Left hindlimb (tissue), 1 donor: ENCODE measurements at places on chromosomes 2 and 18.

DNA sequence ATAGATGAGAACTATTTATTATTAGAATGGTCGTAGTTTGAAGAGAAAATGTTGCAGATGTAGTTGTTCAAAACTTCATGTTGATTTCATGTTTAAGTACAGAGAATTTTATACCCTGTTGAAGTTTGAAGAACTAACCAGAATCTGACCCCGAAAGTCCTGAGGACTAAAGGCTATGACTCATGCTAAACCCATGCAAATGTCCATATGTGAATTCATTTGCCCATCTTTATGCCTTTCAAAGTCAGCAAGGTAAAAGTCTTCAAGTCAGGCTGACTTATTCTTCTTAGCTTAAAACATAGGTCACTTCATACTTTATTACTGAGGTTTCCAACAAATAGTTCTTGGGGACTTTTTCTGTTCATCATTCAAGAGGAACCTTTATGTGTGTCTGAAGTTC is 185.5 kb downstream of the CCDC85A start:
- no peak for DNase-seq

GRCh38 chr2:66441581-66442320 is 6.8 kb downstream of the MEIS1 start:
- no peak for DNase-seq

GRCh38 chr18:67072791-67073190 is 443.7 kb downstream of the DSEL start:
- no peak for DNase-seq

- DNase-seq, result no peak
Observed at GRCh38 chr2:234279637-234280036, 217.2 kb downstream of the ARL4C start.

- no peak for DNase-seq
Observed at GRCh38 chr2:120454654-120455385, 108.9 kb downstream of the INHBB start.

- no peak for DNase-seq
Observed at GRCh38 chr2:172944794-172945509, 130.7 kb upstream of the MAP3K20 start.

DNA sequence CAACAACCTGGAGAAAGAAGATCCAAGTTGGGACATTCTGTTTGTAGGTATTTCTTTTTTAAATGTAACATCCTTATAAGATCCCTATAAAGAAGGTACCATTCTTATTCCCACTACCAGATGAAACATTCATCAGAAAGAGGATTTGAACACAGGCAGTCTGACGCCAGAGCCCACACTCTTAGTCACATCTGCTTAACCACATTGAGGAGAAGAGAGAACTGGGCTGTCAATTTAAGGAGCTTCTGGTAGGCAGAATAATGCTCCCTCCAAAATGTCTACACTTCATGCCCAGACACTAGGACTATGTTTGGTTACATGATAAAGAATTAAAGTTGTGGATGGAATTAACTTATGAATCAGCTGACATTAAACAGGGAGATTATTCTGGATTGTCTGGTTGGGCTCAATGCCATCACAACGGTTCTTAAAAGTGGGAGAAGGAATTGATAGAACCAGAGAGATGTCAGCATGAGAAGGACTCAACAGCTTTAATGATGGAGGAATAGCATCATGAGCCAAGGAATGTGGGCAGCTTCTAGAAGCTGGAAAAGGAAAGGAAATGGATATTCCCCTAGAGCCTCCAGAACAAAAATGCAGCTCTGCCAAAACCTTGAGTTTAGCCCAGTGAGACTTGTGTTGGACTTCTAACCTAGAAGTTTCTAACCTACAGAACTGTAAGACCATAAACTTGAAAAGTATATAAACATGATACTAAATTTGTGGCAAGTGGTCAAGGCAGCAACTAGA is 82.2 kb downstream of the KLF7 start:
- DNase-seq, result no peak

- no peak for DNase-seq
Observed at GRCh38 chr2:202278036-202278760, 12.6 kb downstream of the NOP58 start.

DNA sequence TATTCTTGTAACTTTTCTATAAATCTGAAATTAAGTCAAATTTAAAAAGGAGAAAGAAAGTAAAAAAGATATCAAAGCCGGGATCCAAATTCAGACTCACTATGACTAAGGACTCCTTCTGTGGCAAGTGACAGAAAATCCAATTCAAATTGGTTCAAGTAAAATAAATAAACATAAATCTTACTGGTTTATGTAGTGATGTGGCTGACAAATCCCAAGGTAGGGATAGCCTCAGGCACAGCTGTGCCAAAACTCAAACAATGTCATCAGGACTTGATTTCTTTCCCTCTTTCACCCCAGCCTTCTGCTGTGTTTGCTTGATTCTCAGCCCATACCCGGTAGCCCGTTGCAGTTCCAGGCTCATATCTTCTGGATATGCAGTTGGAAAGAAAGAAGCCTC is 284.6 kb downstream of the SP3 start:
- no peak for DNase-seq

DNA sequence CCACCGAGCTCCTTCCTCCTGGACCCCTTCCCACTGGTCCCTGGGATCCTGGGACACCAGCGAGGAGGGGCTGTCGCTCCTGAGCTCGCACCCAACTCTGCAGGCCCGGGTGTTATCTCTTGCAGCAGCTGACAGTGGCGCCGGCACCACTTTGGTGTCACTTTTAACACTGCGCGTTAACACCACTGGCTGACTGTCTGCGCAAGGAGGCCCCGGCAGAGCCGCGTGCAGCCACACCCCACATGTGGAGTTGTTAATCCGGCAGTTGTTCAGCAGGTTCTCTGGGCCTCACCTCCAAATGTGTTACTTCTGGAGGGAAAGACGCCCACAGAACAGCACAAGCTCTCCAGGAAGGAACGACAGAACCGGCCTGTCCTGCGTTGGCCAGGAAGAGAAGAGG is 155.0 kb upstream of the GLI2 start:
- no peak for DNase-seq

DNA sequence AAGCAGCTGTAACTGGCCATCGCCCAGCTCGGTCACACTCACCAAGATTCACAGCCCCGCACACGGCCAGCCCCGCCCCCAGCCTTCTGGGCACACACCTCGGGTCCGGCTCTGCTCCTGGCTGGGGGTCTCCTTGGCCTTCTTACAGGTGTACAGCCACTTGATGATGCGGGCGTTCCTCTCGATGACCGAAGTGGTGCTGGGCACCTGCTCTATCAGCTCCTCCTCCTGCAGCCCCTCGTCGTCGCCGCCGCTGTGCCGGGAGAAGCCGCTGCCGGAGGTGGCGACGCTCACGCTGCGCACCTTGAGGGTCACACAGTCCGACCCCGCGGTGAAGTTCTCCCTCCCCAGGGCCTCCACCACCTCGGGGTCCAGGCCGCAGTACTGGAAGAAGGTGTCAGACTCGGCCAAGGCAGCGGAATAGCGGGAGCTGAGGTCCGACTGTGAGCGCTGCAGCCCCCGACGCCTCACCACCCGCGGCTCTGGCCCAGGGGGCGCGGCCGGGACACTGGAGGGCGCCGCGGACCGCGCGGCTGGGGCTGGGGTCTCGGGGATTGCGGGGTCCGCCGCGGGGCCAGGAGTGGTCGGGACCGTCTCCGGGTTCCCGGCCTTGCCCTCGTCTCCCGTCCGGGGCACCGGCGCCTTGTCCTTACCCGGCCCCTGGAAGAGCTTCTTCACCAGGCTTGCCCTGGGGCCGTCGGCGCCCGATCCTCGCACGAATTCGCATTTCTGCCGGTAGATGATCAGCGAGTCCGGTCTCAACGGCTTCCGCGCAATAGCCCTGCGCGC is 769 bp downstream of the FAM110C start:
- DNase-seq, result peak; percentile 30

DNA sequence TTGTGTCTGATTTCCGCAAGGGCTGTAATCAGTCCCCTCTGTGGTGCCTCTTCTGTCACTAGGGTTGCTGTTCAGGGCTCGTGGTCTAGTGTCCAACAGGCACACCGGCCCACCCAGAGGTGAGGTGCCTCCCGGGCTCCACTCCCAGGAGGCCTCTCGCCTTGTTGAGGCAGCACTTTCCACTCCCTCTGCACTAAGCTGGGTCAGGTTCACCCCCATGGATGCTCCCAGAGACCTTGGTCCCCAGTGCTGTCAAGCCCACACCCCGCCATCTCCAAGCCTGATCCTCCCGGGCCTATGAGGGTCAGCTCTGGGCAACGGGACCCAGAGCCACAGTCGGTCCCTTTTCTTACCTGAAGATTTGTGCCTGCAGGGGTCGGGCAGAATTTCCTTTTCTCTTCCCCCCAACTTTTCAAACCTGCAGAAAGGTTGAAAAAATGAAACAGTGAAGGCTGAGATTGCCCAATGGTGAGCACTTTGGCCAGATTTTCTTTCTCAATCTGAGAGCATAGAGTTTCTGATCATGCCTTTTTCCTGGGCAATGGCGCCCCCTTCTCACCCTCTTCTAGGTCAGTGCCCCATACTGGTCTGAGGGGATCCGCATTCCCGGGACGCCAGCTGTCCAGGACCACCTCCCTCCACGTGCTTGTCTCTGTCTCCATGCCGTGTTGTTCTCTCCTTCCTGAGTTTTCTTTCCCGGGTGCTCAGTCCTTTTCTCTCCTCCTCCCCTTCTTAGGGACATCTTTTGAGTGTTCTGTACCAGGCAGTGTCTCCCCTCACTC is 148.0 kb downstream of the ASB1 start:
- no peak for DNase-seq

- DNase-seq, result no peak
Observed at GRCh38 chr18:13287372-13287771, 68.8 kb downstream of the LDLRAD4 start.

DNA sequence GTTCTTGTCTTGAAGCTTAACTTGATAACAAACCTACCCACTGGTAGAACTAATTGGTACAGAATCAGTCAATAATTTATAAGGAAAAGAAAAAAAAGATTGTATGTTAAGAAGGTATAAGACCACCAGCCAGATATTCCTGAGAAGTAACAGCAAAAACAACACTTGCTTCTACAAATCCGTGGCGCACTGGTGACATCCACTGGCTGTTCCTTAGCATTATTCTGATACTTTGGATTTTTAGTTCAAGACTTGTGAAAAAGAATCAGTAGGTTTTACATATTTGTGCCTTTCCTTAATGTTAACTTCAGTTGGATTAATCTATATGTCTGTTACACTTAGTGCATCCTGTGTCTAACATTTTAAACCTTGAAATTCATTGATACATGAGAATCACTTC is 141.8 kb downstream of the GRB14 start:
- DNase-seq, result peak; percentile 44

DNA sequence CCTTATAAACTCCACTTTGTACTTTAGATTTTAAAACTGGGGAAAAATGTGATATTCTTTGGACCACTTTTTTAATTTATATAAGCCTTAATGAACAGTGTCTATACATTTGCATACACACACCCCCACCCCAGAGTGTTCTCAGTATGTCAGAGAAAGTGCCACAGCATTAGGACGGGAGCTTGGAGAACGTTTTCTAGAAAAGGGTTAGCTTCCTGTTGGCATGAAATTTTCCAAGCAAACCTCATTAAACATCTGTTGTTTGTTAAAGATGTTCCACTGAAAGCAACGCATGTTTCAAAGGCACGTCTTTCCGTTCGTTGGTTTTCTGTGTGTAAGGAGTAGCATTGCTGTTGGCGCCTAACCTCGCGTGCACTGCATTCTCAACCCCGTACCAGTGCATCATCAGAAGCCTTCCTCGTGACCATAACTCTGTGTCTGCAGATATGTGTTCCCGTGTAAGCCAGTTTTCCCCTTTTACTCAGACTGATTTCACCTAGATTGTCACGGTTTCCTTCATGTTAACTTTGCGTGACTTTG is 228.5 kb downstream of the ALPK2 start:
- no peak for DNase-seq

GRCh38 chr2:202638721-202639120 is 4.0 kb downstream of the FAM117B start:
- no peak for DNase-seq
